ENCODE measurements at places on chromosomes 4 and X. TPM values are rescaled to one million over a fixed set of nuclear protein-coding genes. Genes with fewer than 3 reads are reported as not detected.

The KCNE5 gene
- 0.85 TPM for total RNA-seq

The DNAAF6 gene
- total RNA-seq = not detected

The AKAP4 gene
- total RNA-seq = not detected

The ANXA10 gene
- total RNA-seq = not detected

The CFAP47 gene
- not detected for total RNA-seq

The GAGE1 gene
- not detected for total RNA-seq

The MAGEA2 gene
- not detected for total RNA-seq

The SPANXA1 gene
- total RNA-seq = not detected

The ANXA5 gene
- 585 TPM for total RNA-seq

The ZNF157 gene
- 0.15 TPM for total RNA-seq

The MAB21L2 gene
- total RNA-seq = 4.2 TPM

The DUSP9 gene
- 0.77 TPM for total RNA-seq

The TEX28 gene
- total RNA-seq = not detected

The ERCC6L gene
- 0.87 TPM for total RNA-seq

The GPR143 gene
- not detected for total RNA-seq

The PLAC1 gene
- not detected for total RNA-seq

The G6PD gene
- total RNA-seq = 67.6 TPM

The ETDB gene
- not detected for total RNA-seq

The ZCCHC18 gene
- 6.8 TPM for total RNA-seq

The TMPRSS11A gene
- not detected for total RNA-seq

The PGAM4 gene
- total RNA-seq = not detected

The ASMT gene
- not detected for total RNA-seq

The SATL1 gene
- 0.15 TPM for total RNA-seq

The AMBN gene
- not detected for total RNA-seq

The APOO gene
- total RNA-seq = 46.3 TPM

The FGF5 gene
- 1.3 TPM for total RNA-seq

The PRRG3 gene
- not detected for total RNA-seq

The ITGB1BP2 gene
- 2.1 TPM for total RNA-seq

The CT47A1 gene
- total RNA-seq = not detected

The TLR7 gene
- not detected for total RNA-seq

The ERVMER34-1 gene
- total RNA-seq = 1.4 TPM

The CXorf51B gene
- not detected for total RNA-seq

The TEX13C gene
- total RNA-seq = not detected

The SPON2 gene
- total RNA-seq = 162 TPM

The EPHA5 gene
- 1.6 TPM for total RNA-seq

The TLR2 gene
- 1.7 TPM for total RNA-seq

The F11 gene
- total RNA-seq = not detected
